ENCODE measurements at places on chromosomes 6 and 20.

- no peak for DNase-seq
Measured at GRCh38 chr20:63746751-63747315, 7.3 kb downstream of the SLC2A4RG start.

- DNase-seq: no peak
Measured at GRCh38 chr6:40285535-40285934, 301.6 kb downstream of the LRFN2 start.

- DNase-seq: no peak
Measured at GRCh38 chr20:29443819-29444218, 1813.6 kb upstream of the DEFB115 start.

DNA sequence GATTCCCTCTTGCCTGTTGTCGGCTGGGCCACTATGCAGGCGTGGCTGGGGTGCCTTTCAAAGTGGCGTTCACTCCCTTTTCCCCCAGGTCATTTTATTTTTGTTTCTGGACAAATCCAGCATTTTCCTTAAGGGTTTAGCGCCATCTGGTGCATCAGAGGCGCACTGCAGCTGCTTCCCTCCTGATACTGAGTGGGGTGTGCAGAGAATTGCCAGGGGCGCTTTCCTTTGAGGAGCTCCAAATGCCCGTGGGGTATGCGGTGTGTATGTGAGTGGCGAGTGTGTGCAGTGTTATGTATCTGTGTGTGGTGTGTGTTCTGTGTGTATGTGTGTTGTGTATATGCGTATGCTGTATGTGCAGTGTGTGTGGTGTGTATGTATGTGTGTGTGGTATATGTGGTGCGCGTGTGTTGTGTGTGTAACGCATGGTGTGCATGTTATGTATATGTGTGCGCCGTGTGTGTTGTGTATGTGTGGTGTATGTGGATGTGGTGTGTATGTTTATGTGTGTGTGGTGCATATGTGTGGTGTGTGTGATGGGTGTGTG, 100.1 kb upstream of the AGPAT4 start:
- DNase-seq: peak; percentile 16

- no peak for DNase-seq
Measured at GRCh38 chr6:169640351-169640852, 61.4 kb downstream of the WDR27 start.

DNA sequence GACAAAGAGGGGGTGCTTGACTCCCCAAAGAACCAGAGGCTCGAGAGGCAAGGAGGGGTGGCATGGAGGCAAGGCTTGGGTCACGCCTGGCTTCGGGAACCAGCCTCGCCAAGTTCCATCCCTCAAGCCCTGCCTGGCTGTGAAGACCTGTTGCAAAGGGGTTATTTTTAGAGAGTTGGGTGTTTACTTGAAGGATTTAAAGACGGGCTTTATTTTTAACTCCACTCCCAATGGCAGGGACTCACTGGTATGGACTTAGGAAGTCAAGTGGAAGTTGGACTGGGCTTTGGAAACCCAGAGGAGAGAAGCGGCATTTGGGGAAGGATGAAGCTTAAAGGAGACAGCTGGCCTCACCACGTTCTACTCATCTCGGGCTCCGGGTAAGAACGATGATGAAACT, 43.1 kb downstream of the JPH2 start:
- no peak for DNase-seq

DNA sequence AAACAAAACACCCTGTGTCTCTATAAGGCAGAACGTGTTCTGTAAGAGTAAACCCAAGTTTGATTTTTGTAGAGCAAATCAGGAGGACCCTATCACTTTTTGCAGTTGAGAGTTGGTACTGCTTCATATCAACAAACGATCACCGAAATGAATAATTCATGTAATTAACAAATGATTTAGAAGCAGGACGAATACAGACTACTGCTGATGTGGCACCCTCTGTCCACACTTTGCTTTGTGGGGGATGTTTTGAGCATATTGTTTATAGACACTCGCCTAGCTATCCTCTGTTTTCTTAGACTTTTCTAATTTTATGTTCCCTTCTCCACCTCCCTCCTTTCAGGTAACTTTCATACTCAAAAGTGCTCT, 1.5 kb downstream of the CD2AP start:
- no peak for DNase-seq

DNA sequence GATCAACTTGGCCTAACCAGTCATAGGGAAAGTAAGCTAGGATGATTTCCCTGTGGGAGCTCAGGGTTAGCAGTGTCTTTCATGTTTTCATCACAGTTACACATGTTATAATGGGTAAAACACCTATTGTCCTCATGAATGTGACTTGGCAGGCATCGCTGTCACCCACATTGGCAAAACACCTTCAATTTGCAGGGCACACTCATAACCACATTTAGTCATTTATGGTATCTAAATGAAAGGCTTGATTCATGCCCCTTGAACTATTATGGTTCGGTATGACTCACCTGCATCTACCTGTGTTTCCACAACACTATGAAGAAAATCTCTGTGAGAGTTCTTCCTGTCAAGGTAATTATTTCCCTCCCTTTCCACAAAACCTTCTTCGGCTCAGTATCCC, 49.2 kb downstream of the FRK start:
- no peak for DNase-seq

DNA sequence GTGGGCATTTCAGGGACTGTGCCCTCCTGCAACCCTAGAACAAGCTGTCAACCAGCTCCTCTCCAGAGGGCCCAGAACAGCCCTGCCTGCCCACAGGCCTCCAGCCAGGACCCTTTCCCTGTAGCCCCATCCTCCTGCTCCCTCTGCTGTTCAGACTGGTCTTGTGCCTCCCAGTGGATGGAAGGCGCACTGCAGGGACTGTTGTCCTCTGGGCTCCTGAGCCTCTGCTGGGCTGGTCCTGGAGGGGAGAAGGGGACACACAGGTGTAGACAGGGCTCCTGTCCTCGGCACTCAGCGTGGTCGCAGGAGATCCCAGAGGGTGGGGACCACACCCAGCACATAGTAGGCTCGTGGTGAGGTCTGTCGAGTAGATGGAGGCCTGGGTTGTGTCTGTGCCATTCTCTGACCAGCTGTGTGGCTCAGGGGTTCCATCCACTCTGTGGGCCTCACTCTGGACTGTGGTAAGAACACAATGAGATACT, 11.5 kb downstream of the ITPR3 start:
- no peak for DNase-seq
